Posterior cingulate gyrus (tissue), 11 donors: ENCODE measurements at places on chromosomes 13 and 19.

GRCh38 chr13:25816239-25816638 lies 235.6 kb downstream of the SHISA2 start:
- DNase-seq = no peak

- DNase-seq = peak; percentile 49
Measured at GRCh38 chr13:113564331-113565023, 20.1 kb upstream of the TFDP1 start.

DNA sequence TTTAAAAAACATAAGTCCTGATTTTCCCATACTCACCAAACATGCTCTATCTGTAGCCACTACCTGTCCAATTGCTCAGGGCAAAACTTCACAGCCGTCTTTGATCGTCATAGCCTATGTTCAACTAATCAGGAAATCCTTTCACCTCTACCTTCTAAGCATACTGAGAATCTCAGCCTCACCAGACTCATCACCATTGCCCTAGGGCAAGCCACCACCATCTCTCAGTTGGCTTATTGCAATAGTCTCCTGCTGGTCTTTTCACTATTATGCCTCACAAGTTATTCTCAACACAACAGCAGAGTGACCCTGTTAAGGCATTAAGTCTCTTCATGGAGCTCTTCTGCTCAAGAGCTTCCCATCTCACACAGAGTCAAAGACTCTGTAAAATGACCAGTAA lies 260.4 kb upstream of the MAB21L1 start:
- no peak for DNase-seq

DNA sequence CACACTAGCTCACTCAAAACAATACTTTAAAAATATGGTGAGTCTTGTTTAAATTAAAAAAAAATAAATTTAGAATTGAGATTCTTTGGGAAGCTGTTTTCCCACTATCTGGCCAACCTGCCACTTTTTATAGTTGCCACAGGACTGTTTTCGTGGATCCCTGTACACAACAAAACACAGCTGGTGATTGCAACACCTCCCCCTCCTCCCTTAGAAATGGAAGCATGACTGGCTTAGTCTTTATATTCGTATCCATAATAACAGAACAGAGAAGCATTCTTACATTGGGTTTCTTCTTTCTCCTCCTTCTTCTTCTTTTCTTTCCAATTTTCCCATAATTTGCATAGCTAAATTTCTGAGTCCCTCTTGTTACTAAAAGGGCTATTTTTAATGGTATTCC lies 79.5 kb upstream of the GJB6 start:
- no peak for DNase-seq

DNA sequence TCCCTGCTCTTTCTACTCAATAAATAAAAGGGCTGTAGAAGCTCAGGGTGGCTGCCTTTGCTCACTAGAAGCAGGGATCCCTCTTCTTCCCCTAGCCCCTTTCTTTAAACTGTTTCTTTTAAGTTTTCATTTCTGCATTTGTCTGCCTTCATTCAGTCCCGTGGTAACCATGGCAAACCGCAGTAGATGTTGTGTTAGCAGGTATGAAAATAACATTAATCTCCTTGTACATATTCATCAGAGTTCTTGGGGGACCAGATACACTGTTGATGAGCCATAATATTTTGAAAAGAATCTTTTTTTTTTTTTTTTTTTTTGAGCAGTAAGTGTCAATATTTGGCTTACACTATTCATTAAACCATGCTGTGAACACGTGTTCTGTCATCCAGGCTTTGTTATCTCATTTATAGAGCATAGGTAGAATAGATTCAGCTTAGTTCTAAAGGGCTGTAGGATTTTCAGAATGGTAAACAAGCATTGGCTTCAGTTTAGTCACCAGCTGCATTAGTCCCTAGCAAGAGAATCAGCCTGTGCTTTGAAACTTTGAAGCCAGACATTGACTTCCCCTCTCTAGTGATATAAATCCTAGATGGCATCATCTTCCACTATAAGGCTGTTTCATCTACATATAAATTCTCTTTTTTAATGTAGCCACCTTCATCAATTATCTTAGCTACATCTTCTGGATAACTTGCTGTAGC lies 59.4 kb upstream of the SPRY2 start:
- no peak for DNase-seq

- DNase-seq = no peak
Measured at GRCh38 chr19:18321734-18322102, 1.2 kb downstream of the LSM4 start.
